Calu3 (cell line): ENCODE measurements at places on chromosomes 13 and 19.

- DNase-seq: no peak
Measured at GRCh38 chr19:2811735-2812413, 7.8 kb upstream of the ZNF554 start.

DNA sequence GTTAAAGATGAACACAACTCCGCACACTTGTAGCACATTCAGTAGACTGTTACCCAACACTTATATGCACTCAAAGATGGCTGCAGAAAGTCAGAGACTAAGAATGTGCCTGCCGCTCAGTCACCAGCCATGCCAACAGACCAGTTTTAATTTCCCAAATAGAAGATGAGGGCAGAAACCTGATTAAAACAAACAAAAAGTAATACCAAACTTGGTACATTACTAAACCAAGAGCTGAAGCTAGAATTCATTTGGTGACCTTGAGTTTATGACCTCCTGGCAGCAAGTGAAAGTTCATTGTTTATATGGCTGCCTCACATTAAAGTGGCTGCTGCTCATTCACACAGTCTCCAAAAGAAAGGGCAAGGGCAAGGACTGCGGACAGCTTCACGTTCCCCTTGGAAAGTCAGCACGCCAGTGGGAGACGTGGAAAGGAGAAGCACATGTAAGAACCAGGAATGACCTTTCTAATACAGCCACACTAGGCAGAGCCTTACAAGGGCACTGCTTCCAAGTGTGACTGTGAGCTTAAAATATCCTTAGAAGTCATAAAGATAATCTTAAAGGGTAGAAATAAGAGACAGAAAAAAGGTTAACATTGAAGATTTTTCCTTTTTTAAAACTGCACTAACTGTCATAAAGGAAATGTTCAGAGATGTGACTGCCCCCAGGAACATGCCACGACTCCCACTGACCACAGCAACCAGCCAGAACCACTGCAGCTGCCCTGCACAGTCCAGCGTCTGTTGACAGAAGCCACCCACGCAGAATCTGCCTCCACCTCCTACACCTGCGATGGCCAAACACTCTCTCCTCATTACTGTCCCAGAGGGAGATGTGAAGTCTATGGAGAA, 73.5 kb downstream of the STK24 start:
- DNase-seq: no peak

GRCh38 chr13:111183959-111184358, 68.8 kb downstream of the ARHGEF7 start:
- DNase-seq: no peak

GRCh38 chr19:2271234-2272103, 10.5 kb downstream of the PEAK3 start:
- DNase-seq: no peak

GRCh38 chr13:45833663-45834375, 17.7 kb downstream of the SIAH3 start:
- peak; percentile 55 for DNase-seq

DNA sequence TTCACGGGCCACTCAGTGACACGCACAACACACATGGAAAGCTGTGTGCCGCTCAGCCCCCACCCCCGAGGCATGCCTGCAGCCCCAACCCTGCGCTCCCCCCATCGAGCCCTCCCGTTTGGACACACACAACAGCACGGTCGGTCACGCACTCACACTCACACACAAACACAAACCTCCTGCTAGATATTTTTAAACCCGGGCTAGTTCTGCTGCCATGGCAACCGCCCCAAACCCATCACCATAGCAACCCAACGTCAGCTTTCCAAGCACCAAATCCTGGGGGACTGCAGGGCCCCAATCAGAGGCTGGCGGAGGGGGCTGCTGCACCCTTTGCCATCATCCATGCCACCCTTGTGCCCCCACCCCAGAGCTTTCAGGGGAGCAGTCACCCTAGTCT, 2.5 kb upstream of the NOVA2 start:
- DNase-seq: no peak

GRCh38 chr19:7921302-7921966, 1.3 kb downstream of the SNAPC2 start:
- no peak for DNase-seq

DNA sequence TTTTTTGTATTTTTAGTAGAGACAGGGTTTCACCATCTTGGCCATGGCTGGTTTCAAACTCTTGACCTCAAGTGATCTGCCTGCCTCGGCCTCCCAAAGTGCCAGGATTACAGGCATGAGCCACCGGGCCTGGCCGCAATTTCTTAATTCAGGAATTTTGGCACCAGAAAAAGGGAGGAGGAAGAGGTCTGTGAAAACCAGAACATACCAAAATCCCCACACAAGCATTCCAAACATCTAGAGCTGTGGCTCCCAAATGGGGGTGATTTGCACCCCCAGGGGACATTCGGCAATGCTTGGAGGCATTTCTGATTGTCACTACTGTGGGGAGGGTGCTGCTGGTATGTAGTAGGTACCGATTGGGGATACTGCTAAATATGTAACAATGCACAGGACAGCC, 40.2 kb upstream of the ABCC4 start:
- DNase-seq: no peak

DNA sequence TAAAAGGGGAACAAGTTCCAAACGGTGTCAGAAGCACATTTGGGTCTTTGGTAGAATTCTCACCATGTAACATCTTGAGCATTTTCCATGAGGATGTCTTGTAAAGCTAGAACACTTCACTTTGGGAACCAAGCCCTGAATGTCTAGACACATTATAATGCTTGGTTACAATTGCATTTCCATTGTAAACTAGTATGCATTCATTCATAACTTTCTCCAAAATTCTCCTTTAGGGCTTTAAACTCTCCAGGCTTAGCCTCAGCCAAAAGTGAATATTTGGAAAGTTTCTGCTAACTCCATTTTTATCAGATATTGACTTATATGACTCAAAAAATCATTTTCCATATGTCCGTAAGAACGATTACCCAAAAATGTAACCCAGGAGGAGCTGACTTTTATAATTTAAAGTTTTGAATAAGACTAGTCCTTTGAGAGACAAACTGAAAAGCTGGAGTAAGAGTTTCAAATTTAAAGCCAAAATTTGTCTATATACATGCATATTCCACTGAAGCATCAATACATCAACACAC, 1170.4 kb downstream of the EFNB2 start:
- no peak for DNase-seq
